ENCODE measurements at places on chromosomes 3 and 15.

DNA sequence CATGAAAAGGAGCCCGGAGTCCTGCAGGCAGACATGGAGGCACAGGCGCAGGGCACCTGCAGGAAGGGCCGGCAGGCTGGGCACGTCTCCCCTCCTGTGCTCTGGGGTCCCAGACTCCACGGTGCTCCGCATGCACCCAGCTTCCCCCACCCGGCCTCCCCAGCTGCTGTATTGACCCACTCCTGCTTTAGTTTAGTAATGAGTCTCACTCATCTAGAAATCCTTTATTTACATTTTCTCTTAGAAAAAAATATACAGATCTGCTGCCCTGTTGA lies 8.5 kb downstream of the MESP2 start:
- DNase-seq: no peak

DNA sequence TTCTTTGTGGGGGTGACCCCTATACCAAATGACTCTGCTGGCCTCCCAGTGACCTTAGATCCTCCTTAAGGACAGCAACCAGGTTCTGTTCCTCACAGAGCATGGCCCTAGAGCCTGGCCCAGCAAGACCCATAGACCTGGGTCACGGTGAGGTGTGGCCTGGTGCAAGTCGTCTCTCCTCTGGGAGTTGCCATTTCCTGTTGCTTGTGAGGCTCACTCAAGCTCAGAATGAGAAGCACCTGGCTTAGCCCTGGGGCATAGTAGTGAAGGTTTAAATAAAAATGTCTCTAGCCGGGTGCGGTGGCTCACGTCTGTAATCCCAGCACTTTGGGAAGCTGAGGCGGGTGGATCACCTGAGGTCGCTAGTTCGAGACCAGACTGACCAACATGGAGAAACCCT lies 131.3 kb downstream of the SMAD6 start:
- DNase-seq: no peak

GRCh38 chr3:100104817-100105413 lies 9.4 kb downstream of the FILIP1L start:
- DNase-seq: no peak

GRCh38 chr3:83968356-83968755 lies 990.4 kb upstream of the CADM2 start:
- DNase-seq: no peak

DNA sequence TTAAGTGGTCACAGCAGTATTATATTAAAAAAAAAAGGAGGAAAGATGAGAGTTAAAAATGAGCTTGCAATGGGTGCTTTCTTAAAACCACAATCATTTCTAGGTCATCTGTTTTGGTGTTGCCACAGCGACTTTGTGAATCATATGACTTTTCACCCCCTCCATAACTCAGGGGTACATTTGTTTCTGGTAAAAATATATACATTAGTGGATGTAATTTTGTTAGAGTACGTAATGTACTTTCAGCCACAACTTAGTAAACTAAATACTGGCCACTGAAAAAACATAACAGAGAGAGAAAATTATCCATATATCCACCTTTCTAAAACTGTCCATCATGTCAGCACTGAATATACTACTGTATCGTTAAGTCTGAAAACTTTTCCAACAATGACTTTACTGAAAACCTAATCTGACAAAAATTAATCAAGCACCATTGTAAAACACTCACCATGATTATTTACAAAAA lies 3.4 kb downstream of the ANKRD28 start:
- peak; percentile 79 for DNase-seq

DNA sequence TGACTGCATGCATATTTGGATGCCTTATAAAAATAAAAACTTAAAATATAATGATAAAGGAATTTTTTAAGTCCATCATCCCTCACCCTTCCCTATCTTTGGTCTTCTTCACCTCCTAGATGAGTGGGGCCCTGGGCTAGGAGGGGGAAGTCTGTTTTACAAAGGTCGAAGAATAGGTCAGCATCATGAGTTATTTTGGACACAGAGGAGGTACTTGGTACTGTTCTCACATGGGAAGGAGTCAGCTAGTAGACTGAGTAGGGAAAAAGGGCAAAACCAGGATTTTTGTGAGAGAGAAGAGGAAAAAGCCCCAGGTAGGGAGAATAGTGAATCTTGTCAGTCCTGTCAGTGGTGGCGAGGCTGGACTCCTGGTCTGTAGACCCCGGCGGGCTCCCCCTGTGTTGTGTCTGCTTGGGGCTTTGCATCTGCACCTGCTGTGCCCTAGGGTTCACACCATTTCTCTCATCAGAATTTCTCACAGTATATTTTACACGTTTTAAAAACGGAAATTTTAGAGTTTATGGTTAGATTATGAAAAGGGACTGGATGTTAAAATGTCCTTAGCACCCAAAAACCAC lies 17.2 kb downstream of the GCSAM start:
- no peak for DNase-seq

DNA sequence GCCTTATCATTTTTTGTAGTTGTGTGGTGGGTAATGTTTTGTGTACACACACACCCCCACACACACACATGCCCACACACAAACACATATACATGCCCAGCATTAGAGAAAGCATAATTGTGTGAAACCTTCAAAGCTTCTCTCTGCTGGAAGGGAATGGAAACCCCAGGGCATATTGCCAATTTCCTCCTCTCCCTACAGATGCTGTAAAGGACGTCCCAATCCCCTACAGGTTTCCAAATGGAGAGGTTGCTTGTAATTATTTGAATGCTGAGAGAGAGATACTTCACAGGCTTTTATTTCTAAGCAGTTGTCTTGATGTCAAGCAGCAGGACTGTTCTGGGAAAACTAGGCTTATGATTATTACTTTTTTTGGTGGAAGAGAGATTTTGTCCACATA lies 23.0 kb upstream of the CCK start:
- DNase-seq: no peak

DNA sequence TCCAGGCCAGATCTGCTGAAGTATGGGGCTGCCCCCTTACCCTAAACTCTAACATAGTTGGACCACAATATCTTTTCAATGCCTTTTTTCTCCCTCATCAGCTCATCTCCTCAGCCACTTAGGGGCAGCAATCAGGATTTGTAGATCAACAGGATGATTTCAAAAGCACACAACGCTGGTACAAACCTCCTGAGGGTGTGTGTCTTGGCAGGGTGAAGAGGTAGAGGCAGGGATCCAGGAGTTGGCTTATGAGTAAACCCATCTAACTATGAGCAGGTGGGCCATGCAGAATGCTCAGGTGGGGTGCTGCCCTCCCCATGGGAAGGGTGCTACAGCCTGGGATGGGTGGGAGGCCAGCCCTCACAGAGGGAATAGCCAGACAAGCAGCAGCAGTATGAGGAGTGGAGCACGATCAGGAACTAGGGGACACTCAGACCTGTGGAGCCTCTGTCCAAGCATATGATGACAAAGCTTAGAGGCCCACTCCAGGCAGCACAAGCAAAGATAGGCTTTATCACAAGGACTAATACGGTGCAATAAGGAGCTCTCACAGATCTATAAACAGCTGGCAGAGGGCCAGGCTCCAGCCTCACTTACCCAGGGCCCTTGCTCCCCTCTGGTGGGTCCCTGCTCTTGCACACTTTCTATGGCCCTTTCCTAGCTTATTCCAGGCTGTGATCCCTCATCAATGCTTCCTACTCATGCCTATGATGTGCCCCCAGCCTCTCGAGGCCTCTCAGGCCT lies 32.2 kb downstream of the IL20RB start:
- no peak for DNase-seq

DNA sequence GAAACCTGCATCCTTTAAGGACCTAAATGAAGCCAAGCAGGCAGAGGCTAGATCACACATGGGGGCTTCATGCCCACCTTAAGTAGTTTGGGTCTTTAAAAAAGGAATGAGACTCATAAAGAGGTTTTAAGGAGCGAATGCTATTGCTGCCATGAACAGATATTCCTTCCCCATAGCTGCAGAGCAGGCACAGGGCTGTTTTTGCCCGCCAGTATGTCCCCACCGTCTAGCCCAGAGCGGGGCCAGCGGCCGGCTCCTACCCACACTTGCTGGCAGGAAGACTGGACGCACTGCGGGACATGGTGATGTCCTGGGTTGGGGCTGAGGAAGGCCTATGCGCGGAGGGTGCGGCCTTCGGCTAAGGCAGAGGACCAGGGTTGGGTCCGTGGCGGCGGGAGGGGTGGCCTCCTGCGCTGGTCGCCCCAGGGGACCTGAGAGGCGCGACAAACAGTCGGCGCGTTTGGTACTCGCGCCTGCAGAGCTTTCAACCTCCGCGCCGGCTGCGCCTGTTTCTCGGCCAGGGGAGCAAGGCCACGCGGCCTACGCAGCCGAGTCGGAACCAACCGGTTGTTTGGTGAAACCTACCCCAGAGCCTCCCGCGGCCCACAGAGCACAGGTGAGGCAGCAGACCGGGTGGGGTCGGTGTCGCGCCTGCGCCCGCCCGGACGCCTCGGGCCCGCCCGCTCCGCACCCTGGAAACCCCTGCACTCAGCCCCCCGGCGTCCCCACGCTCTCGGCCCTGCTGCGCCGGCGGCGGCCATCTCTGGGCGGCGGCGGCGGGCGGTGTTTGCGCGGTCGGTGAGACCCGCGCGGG lies at the start of gene FAIM:
Gene FAIM, plus strand, starts transcription at position 450 of the 814 bp plus-strand sequence. CDS start 10,956 bp downstream, outside the sequence.
- peak; percentile 78 for DNase-seq

DNA sequence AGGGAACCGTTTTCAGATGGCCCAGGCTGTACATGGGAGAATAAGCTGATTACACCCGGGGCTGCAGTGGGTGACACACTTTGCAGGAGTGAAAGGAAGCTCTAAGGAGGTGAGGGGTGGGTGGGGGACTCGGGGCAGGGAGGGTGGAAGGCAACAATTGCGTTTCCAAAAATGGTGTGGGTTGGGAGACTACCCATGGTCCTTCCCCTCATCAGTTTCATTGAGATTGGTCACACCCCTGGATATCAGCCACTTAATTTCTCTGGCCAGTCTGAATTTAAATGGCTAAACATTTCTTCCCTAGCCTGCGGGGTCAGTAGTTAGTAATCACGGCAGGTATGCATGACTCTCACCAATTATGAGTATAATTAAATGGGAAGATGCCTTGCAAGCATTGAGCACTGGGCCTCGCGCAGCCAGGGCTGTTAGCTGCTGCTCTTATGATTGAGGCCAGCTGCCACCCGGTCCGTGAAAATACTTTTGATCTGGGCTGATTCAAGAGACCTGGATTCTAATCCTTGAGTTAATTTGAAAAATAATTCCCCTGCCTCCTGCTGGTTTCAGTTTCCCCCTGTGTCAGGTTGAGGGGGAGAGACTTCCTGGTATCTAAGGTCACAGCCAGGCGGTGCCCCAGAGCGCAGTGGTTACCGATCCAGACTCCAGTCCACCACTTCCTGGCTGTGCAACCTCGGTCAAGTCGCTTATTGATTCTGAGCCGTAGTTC lies 23.3 kb downstream of the SLC6A6 start:
- no peak for DNase-seq

DNA sequence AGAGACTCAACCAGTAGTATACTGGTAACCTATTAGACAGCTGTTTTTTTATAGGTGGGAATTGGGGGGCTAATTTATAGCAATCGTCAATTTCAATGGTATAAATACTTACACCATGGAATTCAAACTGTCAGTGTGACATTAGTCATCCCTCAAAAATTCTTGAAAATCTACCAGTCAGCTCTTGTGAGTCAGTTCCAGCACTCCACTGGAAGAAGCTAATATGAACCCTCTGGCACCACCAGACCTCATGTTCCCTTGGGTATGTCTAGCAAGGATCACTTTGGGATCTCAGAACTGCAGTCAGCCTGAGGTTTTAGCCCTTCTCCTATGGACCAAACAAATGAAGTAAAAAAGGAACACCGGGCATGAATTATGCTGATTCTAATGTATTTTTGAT lies 11.8 kb upstream of the UACA start:
- DNase-seq: peak; percentile 86

- DNase-seq: peak; percentile 39
These were observed 8.6 kb upstream of the STX19 start for GRCh38 chr3:94036909-94037507.

DNA sequence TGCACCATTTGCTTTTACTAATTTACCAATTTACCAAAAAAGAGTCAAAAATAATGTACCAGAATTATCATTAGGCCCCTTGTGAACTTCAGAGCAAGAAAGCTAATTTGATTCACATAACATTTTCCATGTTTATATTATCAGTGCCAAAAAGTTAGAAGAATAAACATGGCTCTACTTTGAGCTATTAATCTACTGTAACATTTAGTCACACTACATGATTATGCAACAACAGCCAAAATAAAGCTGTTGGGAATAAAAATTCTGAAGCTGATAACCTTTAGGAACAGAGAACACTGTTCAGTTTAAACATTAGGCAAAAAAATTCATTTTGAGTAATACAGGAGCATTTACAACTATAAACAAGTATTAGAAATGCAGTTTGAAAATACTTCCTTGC lies 63.6 kb downstream of the PROS1 start:
- peak; percentile 4 for DNase-seq

- DNase-seq: no peak
These were observed 35.5 kb upstream of the ST3GAL6 start for GRCh38 chr3:98727638-98728037.

DNA sequence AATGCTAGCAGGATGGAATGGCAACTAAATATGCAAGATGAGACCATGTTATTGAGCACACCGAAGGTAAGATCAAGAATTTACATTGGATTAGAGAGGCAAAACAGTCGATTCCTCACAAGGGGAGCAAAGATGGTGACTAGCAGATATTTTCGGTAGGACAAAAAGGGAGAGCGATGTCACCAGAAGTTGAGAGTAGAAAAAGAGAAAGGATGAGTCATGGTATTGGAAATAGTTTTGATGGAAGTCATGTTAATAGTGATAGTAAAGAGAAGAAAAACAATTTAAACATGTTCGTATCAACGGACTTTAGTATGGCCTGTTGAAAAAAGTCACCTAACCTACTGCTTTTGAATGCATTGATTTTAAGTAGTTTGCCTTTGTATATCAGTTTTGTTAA lies 55.0 kb downstream of the UBE2E2 start:
- peak; percentile 30 for DNase-seq

GRCh38 chr3:114572364-114573062 lies 278.7 kb downstream of the TIGIT start:
- no peak for DNase-seq

DNA sequence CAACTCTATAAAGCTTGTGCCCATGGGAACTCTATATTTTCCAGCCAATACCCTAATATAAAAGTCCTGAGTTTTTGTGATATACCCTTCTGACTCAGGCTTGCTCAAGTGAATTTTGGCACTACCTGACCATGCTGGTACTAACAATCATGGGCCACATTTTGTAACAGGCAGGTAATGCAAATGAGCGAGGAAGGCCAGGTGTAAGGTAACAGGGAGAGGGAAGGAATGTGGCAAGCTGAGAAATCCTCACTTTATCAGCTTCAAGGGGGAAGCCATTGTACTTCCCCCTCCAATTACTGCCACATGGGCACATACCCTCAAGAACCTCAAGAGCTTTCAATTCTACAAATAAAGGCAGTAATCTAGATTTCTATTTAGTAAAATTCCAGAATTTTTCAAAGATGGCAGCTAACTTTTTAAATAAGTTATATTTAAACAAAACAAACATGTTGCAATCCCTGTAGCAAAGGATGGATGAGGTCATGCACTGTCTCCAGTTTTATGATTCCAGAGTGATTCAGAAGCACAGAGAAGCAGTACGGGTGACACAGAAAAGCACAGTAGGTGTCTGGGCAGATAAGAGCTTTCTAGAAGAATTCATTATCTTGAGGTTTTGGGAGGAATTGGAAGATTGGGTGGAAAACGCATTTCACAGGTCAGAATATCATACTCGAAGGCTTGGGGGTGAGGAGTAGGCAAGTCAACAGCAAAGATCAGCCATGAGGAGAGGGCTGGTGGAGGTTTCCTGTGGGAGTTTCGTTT lies 87.6 kb downstream of the FOXP1 start:
- peak; percentile 94 for DNase-seq

- DNase-seq: no peak
These were observed 62.6 kb downstream of the CHCHD6 start for GRCh38 chr3:126766653-126767052.

- no peak for DNase-seq
These were observed 228.3 kb upstream of the ZBTB20 start for GRCh38 chr3:115375362-115375761.

- no peak for DNase-seq
These were observed 72.8 kb upstream of the ZNF280D start for GRCh38 chr15:56806148-56806536.

Data from fibroblast of lung (primary cell).